MM.1S (cell line): ENCODE measurements at places on chromosomes 13 and 19.

GRCh38 chr13:25252225-25252624, 35.1 kb downstream of the MTMR6 start:
- no peaks in the 10 kb centered on the region for H3K27me3 ChIP-seq
- no peak overlapping the region for H3K27ac ChIP-seq
- no peak for DNase-seq
- H3K4me1 ChIP-seq = no peaks in the 10 kb centered on the region
- H3K36me3 ChIP-seq = no peaks in the 10 kb centered on the region
- H3K4me3 ChIP-seq = no peak overlapping the region

GRCh38 chr19:30183807-30184490, 188.2 kb upstream of the ZNF536 start:
- no peak overlapping the region for H3K4me3 ChIP-seq
- DNase-seq = no peak

GRCh38 chr13:80605716-80606115, 264.8 kb upstream of the SPRY2 start:
- H3K4me1 ChIP-seq = peaks cover 8% of the 10 kb centered on the region
- DNase-seq = no peak
- no peaks in the 10 kb centered on the region for H3K36me3 ChIP-seq
- no peaks in the 10 kb centered on the region for H3K27me3 ChIP-seq
- H3K4me3 ChIP-seq = no peak overlapping the region

DNA sequence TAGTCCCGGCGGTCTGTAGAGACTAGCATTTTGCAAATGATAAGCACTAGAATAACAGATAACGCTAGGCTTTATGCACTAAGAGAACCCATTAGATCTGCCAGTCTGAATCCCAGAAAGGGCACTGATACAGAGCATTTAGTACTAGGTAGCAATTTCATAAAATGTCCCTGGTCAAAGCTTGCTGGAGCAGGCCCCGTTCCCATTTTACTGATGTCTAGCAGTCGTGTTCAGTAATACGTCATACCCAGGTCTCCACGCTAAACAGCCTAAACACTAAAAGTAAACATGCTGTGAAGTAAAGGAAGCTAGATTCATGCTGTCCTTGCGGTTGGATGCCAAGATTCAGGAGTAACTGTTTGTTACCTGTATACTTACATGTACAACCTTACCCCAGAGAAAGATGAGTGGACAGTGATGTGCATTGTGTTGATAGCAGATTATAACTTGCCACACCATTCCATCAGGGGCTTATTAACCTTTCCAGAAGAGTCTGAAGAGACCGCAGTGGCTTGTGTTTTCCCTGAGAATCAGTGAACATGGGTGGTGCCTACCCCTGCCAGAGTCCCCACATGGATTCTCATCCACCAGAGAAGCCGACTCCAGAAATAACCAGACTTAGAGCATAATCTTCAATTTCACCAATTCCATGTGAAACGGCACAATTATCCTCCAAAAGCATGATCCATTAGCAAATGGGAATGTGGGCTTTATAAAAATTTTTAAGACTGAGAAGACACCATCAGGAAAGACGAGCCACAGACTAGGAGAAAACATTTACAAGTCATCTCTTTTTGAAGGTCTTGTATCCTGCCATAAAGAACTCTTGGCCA, 3.4 kb upstream of the RPS11 start:
- H3K27me3 ChIP-seq = no peaks in the 10 kb centered on the region
- peaks cover 8% of the 10 kb centered on the region for H3K4me1 ChIP-seq
- H3K27ac ChIP-seq = peak overlapping the region; percentile 7; the same call in 1 of the 2 replicates
- peak; percentile 26 for DNase-seq

DNA sequence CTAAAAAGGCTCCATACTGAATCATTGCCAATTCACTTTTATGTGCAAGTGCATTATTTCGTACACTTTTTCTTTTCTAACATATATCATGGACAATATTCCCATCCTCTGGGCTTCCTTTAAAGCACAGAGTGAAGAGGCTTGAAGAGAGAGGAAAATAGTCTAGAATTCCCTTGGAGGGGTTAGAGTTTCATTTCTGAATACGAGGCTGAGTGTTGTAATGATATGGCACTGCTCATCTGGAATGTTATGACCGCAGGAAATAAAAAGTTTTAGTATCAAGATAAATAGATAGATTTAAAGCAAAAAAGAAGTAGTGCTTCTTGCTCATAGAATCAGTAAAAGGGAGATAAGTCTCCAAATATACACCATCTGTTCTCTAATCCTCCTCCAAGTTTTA, 412.3 kb upstream of the SLITRK1 start:
- no peak overlapping the region for H3K4me3 ChIP-seq
- no peaks in the 10 kb centered on the region for H3K27me3 ChIP-seq
- no peaks in the 10 kb centered on the region for H3K4me1 ChIP-seq
- H3K27ac ChIP-seq = no peak overlapping the region
- no peak for DNase-seq

GRCh38 chr19:44005973-44006372, 3.2 kb downstream of the ZNF230 start:
- H3K4me3 ChIP-seq = no peak overlapping the region
- DNase-seq = no peak
- no peaks in the 10 kb centered on the region for H3K27me3 ChIP-seq

- H3K27me3 ChIP-seq = no peaks in the 10 kb centered on the region
- peak overlapping the region; percentile 18; the same call in 1 of the 2 replicates for H3K4me3 ChIP-seq
- no peak for DNase-seq
These were observed 680 bp downstream of the LIG4 start for GRCh38 chr13:108214441-108215271.

- no peaks in the 10 kb centered on the region for H3K4me1 ChIP-seq
- no peaks in the 10 kb centered on the region for H3K36me3 ChIP-seq
- H3K4me3 ChIP-seq = no peak overlapping the region
- DNase-seq = no peak
These were observed 410.0 kb downstream of the FGF9 start for GRCh38 chr13:22080832-22081231.

DNA sequence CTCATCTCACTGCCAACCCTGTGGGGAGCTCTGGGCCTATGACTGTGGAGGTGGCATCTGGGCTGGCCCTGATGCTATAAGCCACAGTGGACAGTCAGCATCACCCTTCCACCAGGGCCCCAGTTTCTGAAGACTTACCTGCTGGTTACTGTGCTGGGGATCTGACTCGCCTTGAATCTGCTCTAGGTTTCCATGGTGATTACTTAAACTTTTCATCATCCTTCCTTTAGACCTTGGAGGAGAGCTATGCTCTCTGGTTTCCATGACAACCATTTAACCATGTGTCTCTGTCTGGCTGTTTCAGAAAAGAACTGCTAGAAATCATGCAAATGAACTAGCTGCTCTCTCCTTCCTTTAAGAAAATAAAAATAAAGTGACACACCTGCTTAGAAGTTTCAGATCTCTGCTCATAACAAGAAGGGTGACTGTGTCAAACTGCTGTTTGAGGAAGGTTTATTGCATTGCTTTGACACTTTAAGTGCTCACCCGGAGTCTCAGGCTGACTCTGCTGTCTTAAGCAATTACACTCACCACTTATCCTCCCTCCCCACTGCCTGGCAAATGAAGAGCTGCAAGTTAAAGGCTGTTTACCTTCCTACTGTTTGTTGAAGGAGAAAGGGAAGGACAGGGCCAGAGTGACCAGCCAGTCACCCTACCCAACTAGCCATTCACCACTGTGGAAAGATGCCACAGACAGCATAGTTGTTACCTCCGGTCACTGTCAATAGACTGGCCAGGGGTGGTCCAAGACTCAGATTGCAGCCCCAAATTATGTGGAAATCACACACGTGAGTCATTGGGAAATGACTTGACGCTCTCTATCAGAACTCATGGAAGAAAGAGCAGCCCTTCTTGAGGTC, 87.6 kb downstream of the HSPH1 start:
- peak overlapping the region; percentile 17; the same call in 1 of the 2 replicates for H3K4me3 ChIP-seq
- peaks cover 18% of the 10 kb centered on the region for H3K4me1 ChIP-seq
- peak overlapping the region; percentile 99 for H3K27ac ChIP-seq

GRCh38 chr13:111461445-111462149, 141.2 kb downstream of the TEX29 start:
- H3K27me3 ChIP-seq = no peaks in the 10 kb centered on the region
- H3K4me3 ChIP-seq = no peak overlapping the region
- DNase-seq = no peak
- no peak overlapping the region for H3K27ac ChIP-seq
- no peaks in the 10 kb centered on the region for H3K36me3 ChIP-seq

GRCh38 chr13:32234914-32235313, 80.2 kb downstream of the ZAR1L start:
- no peak for DNase-seq
- no peak overlapping the region for H3K27ac ChIP-seq
- H3K36me3 ChIP-seq = no peaks in the 10 kb centered on the region
- no peaks in the 10 kb centered on the region for H3K27me3 ChIP-seq

- H3K4me3 ChIP-seq = no peak overlapping the region
- H3K4me1 ChIP-seq = no peaks in the 10 kb centered on the region
- DNase-seq = no peak
- H3K27me3 ChIP-seq = no peaks in the 10 kb centered on the region
These were observed 14.7 kb downstream of the DCT start for GRCh38 chr13:94464771-94465170.

DNA sequence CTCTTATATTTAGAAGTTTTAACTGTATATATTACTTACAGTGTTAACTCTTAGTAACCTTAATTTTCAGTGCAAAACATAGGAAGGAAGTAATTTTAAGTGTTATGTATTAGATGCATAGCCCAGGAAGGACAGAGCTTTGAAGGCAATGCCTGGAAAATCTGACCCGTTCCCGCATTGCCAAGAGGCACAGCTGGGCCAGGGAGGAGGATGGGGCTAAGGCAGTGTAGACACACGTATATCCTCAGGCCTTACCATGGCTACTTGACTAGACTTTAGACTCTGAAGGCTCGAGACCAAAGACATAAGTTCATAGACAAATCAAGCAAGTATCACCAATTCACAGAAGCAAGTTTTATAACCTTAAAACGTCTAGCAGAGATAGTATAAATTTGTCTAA, 1944.2 kb downstream of the OLFM4 start:
- H3K36me3 ChIP-seq = no peaks in the 10 kb centered on the region
- no peaks in the 10 kb centered on the region for H3K4me1 ChIP-seq
- H3K27ac ChIP-seq = no peak overlapping the region

- DNase-seq = no peak
- no peaks in the 10 kb centered on the region for H3K27me3 ChIP-seq
- H3K27ac ChIP-seq = no peak overlapping the region
- no peaks in the 10 kb centered on the region for H3K4me1 ChIP-seq
- H3K4me3 ChIP-seq = no peak overlapping the region
- no peaks in the 10 kb centered on the region for H3K36me3 ChIP-seq
These were observed 16.2 kb downstream of the NUMBL start for GRCh38 chr19:40674291-40674690.

- H3K4me1 ChIP-seq = peaks cover 30% of the 10 kb centered on the region
- peak overlapping the region; percentile 65; the same call in 1 of the 2 replicates for H3K27ac ChIP-seq
- H3K36me3 ChIP-seq = peaks cover 8% of the 10 kb centered on the region
- peak overlapping the region; percentile 75 for H3K4me3 ChIP-seq
- no peaks in the 10 kb centered on the region for H3K27me3 ChIP-seq
These were observed 764 bp downstream of the UPF1 start for GRCh38 chr19:18832306-18833140.

DNA sequence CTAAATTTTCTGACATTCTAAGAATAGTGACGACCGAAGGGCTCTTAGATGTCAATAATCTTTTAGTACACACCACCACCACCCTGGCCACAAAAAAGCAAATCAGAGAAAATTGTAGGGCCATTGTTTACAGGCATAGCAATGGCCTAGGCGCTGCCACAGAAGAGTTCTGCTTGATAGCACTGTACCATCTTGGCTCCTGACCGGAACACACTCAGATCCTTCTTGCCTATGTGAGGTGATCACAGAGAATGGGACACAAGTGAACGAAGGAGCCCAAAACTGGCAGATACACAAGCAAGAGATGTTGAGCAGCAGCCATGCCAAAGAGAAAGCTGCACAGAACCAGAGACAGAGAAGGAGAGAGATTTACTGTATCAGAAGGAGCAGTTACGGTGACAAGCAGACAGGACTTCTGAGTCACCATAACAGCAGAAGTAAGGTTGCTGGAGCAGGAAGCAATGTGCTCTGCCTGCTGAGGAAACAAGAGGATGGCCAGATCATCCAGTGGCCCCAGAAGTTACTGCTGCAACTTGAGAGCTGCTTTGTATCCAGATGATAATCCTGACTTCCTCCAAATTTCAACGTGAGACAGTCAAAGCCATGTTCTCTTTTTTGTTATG, 105.2 kb downstream of the SLITRK6 start:
- no peaks in the 10 kb centered on the region for H3K27me3 ChIP-seq
- H3K27ac ChIP-seq = no peak overlapping the region
- no peak for DNase-seq
- no peaks in the 10 kb centered on the region for H3K36me3 ChIP-seq
- no peaks in the 10 kb centered on the region for H3K4me1 ChIP-seq
- no peak overlapping the region for H3K4me3 ChIP-seq

DNA sequence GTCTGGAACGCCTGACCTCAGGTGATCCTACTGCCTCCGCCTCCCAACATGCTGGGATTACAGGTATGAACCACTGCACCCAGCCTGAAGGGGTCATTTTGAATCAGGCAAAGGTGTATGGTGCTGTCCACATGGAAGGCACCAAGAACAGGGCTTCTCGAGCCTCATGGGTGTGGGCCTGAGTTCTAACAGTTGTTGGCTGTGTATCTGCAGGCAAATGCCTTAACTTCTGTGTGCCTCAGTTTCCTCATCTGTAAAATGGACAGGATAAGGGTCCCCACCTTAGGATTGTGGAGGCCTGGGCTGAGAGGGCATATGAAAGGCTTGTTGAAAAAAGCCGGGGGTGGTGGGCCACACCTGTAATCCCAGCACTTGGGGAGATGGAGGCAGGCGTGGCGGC, 9.2 kb downstream of the AP1M2 start:
- H3K36me3 ChIP-seq = no peaks in the 10 kb centered on the region
- H3K27ac ChIP-seq = no peak overlapping the region
- DNase-seq = no peak
- H3K4me3 ChIP-seq = no peak overlapping the region
- 0 out of 2 replicates have a peak, but pooled peaks cover 6% of the 10 kb centered on the region for H3K27me3 ChIP-seq

- no peak overlapping the region for H3K27ac ChIP-seq
- no peaks in the 10 kb centered on the region for H3K27me3 ChIP-seq
- no peaks in the 10 kb centered on the region for H3K4me1 ChIP-seq
- no peaks in the 10 kb centered on the region for H3K36me3 ChIP-seq
These were observed 45.7 kb upstream of the RNF113B start for GRCh38 chr13:98222816-98223215.

DNA sequence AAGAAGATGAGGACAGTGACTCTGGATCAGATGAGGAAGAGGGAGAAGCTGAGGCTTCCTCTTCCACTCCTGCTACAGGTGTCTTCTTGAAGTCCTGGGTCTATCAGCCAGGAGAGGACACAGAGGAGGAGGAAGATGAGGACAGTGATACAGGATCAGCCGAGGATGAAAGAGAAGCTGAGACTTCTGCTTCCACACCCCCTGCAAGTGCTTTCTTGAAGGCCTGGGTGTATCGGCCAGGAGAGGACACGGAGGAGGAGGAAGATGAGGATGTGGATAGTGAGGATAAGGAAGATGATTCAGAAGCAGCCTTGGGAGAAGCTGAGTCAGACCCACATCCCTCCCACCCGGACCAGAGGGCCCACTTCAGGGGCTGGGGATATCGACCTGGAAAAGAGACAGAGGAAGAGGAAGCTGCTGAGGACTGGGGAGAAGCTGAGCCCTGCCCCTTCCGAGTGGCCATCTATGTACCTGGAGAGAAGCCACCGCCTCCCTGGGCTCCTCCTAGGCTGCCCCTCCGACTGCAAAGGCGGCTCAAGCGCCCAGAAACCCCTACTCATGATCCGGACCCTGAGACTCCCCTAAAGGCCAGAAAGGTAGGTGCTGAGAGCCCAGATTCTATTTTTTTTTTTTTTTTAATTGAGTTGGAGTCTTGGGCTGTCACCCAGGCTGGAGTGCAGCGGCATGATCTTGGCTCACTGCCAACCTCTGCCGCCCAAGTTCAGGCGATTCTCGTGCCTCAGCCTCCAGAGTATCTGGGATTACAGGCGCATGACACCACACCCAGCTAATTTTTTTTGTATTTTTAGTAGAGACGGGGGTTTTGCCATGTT, 2.3 kb downstream of the PPP1R15A start:
- peak overlapping the region; percentile 94 for H3K4me3 ChIP-seq
- DNase-seq = peak; percentile 36
- H3K4me1 ChIP-seq = peaks cover 18% of the 10 kb centered on the region; the same call in 1 of the 2 replicates
- H3K27me3 ChIP-seq = no peaks in the 10 kb centered on the region
- peak overlapping the region; percentile 96 for H3K27ac ChIP-seq
